ENCODE measurements at places on chromosomes 7 and 10.

GRCh38 chr10:119523895-119524719 lies 18.4 kb downstream of the RGS10 start:
- no peak for DNase-seq

DNA sequence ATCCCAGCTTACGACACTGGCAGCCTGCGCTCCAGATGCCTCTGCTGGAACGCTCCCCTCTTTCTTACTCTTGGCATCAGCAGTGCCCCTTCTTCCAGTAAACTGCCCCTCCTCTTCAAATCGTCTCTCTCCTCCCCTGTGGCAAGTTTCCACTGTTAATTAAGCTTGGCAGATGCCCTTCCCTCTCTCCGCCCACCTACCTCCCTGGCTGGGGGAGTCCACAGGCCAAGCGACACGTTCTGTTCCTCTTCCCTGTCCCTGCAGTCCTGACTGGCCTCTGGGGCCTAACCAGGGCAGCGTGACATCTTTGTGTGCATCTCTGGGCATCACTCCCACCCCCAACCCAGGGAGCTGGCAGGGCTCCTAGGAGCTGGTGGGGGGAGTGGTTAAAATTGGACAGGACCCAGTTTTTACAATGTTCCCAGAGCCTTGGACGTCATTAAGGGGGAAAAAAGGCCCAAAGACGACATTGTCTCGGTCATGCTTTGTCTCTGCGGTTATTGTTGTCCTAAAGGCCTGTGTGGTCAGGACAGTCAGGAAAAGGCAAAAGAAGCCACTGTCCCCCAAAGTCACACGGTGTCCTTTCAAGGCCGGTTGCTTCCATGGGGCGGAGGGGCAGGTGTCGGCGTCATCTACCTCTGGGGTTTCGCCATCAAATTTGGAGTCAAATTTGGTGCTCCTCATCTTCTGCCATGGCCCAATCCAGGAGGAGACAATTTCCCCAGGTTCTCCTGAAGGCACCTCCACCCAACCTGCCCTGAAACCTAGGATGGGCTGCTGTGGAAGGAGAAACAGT lies 54.2 kb downstream of the DLG5 start:
- no peak for DNase-seq

GRCh38 chr7:142581341-142581740 lies 167.9 kb upstream of the PRSS1 start:
- DNase-seq = no peak

DNA sequence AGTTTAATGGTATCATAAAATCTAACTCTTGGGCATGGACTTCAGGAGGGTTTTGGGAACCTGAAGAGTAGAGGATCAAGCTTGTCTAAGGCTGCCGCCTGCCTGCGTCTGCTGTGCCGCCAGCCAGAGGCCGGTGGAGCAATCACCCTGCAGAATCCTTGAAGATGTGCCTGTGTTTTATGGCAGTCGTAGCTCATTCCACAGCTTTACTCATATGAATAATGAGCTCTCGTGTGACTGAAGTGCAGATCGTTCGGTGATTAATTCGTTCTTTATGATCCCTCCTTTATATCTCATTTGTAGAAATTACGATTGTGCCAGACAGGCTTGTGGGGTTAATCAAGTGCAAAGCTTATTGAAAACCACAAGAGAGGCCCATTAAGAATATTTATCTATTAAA lies 100.8 kb downstream of the ACTR3B start:
- DNase-seq = peak; percentile 22

DNA sequence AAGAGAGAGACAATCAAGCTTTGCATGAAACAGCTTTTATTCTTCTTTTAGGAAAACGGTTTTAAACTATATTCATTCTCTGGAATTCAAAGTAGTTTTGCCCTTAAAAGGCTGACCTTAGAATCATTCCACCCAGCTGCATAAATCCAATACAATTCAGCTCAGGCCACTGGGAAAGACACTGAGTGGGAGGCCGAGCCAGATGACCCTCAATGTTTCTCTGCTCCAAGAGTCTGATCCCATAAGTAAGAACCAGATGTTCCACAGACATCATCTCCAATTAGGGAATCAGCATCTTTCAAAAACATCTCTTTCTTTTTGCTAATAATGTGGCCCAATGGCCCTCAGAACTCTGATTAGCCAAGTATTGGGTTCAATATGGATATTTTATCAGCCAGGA lies 26.1 kb downstream of the CREB3L2 start:
- DNase-seq = no peak

DNA sequence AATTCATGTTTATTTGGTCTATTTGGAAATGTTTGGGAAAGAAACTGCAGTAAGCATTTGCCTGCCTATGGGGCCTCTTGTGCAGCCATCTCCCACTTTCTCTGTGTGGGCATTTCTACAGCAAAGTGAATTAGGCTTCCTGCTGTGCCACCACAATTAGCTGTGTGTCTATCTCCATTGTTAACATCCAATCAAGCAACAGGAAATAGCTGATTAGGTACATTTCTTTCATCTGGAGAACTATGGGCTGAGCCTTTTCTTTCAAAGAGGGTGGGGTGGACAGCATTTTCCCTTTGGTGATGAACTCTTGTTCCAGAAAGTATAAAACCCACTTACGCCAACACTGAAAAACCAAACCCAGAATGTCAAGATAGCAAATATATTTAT lies 640.0 kb downstream of the ACTR3B start:
- DNase-seq = no peak

DNA sequence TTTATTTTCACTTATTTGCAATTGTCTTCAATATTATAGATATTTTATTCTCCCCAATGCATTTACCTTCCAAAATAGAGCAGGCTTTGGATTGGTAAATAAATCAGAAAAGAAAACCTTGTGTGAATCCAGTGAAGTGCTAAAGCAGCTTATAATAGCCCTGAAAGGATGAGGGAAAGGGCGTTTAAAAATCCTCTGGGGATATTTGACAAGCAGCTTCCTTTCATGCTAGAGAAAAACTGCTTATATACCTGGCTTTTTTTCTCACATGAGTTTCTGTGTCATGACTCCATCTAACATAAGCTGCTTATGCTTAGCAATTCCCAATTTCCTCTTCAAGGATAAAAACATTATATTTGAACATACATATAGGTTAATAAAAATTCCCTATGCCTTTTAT lies 221.6 kb upstream of the SEMA3E start:
- DNase-seq = no peak

DNA sequence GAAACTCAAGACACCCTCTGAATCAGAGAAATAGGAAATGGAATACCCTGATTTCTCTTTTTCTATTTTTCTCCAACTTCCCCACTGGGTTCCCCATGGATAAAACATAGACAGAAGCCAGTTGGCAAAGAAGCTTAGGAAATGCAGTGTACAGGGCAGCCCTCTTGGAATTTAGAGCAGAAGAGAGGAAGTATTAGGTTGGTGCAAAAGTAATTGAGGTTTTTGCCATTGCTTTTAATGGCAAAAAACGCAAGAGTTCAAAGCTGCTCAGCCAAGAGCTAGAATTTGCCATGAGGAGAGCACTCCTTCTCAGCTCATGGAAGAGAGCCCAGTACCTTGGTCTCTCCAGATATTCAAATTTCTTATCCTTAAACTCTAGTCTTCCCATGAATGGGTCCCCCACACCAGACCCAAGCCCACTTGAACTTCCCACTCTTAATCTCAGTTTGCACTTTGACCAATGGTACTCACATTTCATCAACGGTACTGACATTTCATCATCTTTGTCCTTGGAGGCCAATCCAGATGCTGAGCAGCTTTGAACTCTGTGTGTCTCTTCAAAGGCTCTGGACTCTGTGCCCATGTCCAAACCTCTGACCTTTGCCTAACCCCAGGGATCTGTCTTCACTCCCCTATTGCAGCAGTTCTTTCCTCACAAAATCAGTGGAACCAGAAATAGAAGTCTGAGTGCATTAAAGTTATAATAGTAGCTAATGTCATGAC lies 73.2 kb upstream of the PPP1R3C start:
- DNase-seq = no peak

GRCh38 chr10:16662923-16663322 lies 141.2 kb upstream of the C1QL3 start:
- no peak for DNase-seq

- DNase-seq = no peak
These were observed 121.2 kb upstream of the TARP start for GRCh38 chr7:38394660-38395059.

- no peak for DNase-seq
These were observed at the start of gene MYO1G for GRCh38 chr7:44978511-44979366. MYO1G (minus strand) TSS chr7:44979015; CDS start chr7:44978961, 54 bp downstream.

DNA sequence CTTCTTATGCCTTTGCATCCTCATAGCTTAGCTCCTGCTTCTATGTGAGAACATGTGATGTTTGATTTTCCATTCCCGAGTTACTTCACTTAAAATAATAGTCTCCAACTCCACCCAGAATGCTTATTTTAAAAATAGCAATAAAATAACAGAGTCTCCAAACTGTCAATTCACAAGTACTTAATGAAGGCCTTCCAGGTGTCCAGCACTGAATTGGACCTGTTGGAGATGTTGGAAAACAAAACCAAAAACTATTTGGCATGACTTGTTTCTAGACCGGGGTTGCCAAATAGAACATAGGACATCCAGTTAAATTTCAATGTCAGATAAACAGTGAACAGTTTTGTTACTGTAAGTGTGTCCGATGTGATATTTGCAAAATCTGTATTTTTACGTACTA lies 208.1 kb upstream of the DKK1 start:
- DNase-seq = no peak

DNA sequence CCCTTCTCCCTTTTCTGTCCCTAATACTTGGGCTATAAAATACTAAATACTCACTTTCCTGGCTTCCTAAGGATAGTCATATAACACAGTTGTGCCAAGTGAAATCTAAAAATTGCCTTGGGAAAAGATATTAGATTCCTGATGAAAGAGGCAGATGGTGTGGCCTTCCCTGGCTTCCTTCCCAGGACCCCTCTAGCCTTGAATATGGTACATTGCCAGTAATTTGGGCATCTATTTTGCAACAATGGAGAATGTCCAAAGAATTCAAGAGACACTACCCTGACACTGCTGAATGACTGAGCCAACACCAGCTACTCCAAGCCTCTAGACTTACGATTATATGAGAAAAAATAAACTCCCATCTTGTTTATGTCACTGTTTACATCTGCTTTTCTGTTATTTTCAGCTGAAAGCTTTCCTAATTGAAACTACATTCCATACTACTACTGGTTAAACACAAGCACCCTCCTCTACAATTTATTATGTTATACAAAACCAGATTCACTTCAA lies 17.9 kb downstream of the COPG2 start:
- peak; percentile 6 for DNase-seq

- DNase-seq = no peak
These were observed 447.8 kb upstream of the FZD8 start for GRCh38 chr10:36089790-36090440.

GRCh38 chr10:488081-488932 lies 201.2 kb downstream of the DIP2C start:
- DNase-seq = no peak

DNA sequence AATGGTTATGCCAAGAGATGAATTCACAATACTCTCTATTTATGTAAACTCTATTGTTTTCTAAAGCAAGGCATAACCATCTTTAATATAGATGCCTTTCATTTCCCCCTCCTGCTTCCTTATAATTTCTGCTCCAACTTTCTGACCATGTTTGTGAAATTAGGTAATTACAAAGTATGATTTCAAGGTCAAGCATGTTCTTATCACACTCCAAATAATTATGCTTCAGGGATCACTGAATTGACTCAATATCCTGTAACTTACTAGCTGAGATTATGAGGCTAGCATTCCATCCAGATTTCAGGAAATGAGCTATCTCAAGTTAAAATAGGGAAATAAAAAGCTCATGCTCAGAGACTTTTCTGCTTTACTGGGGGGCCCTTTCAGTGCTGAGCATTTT lies 655.9 kb upstream of the IGFBP3 start:
- peak; percentile 34 for DNase-seq

DNA sequence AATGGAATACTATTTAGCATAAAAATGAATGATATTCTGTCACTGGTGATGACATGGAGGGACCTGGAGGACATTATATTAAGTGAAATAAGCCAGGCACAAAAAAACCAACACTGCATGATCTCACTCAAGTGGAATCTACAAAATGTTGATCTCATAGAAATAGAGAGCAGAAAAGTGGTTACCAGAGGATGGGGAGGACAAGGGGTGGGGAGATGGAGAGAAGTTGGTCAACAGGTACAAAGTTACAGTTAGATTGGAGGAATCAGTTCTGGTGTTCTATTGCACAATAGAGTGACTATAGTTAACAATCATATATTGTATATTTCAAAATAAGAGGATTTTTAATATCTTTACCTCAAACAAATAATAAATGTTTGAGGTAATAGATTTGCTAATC lies 24.7 kb upstream of the SLC18A3 start:
- no peak for DNase-seq

GRCh38 chr10:48996329-48996728 lies 56.7 kb upstream of the LRRC18 start:
- no peak for DNase-seq

- DNase-seq = no peak
These were observed 923 bp downstream of the TRIL start for GRCh38 chr7:28957064-28957750.

DNA sequence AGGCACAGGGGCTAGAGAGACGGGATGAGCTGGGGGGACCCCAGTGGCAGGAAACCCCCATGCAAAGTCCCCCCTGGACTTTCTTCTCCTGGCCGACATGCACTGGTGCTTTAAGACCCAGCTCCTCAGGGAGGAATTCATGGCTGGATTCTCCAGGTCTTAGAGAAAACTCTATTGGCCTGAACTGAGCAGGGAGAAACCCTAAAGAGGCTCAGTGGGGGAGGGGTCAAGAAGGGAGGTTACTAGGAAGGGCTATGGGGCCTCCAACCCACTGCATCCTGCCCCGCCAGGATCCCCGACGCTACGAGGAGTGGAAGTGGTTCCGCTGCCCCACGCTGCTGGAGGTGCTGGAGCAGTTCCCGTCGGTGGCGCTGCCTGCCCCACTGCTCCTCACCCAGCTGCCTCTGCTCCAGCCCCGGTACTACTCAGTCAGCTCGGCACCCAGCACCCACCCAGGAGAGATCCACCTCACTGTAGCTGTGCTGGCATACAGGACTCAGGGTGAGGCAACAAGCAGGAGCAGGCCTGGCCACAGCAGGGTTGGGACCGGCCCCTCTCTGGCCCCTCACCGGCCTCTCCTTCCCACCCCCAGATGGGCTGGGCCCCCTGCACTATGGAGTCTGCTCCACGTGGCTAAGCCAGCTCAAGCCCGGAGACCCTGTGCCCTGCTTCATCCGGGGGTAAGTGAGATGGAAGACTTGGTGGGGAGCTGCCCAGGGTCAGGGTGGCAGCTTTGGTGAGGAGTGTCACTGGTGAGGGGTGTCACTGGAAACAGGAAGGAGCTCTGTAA lies 13.8 kb downstream of the ATG9B start:
- DNase-seq = peak; percentile 57

All from fibroblast of skin of abdomen (primary cell).